GM12891 (cell line): ENCODE measurements at places on chromosomes 12 and 14.

- DNase-seq, result no peak
These were observed 768 bp downstream of the DBX2 start for GRCh38 chr12:45049912-45050750.

DNA sequence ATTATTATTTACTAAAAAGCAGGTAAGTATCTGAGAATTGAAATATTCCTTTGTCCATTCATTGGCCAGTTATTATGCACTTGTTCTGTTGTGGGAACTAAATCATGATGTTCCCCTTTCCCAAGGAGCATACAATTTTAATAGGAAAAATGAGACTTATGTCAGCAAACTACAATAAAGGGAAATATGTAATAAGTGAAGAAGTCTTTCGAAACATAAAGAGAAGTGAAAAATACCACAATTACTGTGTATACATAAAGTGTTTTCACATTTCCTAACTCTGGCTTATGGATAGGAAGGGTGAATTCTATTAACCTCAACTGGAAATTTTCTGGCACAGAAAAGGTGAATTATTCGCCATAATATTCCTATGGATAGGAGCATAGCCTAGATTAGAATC is 78.4 kb upstream of the DNM1L start:
- no peak for DNase-seq

DNA sequence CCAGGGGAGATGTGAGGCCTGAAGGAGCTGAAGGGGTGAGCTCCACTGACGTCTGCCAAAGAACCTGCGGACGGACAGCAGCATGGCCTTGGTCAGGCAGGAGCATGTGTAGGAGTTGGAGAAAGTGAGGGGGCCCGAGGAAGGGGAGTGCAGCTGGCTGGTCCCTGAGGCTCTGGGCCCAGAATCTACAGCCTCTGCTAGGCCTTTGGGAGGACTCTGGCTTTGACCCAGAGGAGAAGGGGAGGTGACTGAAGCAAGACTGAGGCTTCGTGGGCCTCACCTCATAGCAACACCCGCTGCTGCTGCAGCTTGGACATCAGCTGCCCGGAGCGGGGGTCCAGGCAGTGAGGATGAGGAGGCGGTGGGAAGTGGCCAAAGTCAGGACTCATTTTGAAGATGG is 216.6 kb upstream of the FKBP4 start:
- DNase-seq, result no peak

GRCh38 chr14:23137192-23137812 is 18.2 kb upstream of the CEBPE start:
- no peak for DNase-seq

GRCh38 chr14:38887696-38888095 is 215.3 kb downstream of the SEC23A start:
- no peak for DNase-seq

- DNase-seq, result no peak
These were observed 1.7 kb downstream of the DYNC1H1 start for GRCh38 chr14:101965770-101966722.

- no peak for DNase-seq
These were observed 12.5 kb upstream of the FOXN3 start for GRCh38 chr14:89429199-89430181.

GRCh38 chr14:61192989-61193388 is 88.1 kb downstream of the TMEM30B start:
- DNase-seq, result no peak

DNA sequence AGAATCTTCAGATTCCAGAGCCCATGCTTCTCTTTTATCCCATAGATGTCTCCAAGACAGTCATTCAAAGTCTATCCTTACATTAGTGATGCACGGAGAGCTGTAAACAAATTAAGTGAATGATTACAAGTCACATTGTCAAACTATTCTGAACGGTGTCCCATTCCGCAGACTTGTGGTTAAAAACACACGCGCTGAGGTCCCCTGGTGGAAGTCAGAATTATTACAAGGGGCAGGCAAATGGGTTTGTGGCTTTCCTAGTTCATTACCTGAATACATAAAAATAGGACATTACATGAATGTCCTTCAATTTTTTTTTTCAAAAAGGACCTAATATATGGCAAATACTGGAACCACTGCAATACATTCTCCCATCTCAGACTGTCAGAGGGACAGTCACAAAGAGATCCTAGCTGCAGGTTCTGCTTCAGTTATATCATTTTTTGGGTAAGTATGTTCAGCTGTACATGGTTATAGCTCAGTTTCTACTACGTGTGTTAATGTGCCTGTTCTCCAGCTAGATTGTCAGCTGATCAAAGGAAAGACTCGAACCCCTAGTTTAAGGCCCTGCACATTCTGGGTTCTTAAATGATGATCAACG is 53.1 kb upstream of the STON2 start:
- DNase-seq, result peak; percentile 30

GRCh38 chr14:56271970-56272369 is 153.8 kb downstream of the PELI2 start:
- DNase-seq, result no peak

- no peak for DNase-seq
These were observed 8.9 kb downstream of the ANKRD9 start for GRCh38 chr14:102500713-102501112.

DNA sequence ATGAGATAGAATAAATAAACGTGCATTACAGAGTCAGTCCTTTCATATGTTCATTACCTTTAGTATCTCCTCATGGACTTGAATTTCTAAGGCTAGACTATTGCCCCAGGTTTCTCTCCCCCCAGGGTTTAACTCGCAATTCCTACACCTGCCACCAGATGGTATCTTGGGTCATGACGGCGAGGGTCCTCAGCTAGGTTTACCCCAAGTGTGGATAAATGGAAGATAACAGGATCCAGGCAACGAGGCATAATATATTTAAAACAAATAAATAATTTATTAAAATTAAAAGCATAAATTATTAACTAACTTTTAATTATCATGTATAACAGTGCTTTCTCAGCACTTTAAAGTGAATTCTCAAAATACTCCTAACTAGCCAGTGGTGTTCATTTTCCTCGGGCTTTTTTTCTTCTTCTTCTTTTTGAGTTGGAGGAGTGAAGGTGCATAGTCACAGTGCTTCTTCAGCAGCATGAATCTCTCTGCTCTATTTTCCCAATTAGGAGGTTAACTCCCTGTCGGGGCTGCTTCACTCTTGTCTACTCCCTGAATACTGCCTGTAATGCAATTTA is 243.5 kb upstream of the CAND1 start:
- peak; percentile 29 for DNase-seq

GRCh38 chr12:94073441-94074051 is 74.8 kb upstream of the PLXNC1 start:
- DNase-seq, result no peak

GRCh38 chr12:5511256-5511643 is 79.3 kb downstream of the NTF3 start:
- no peak for DNase-seq

- no peak for DNase-seq
These were observed 13.2 kb downstream of the TM7SF3 start for GRCh38 chr12:27000961-27001360.

DNA sequence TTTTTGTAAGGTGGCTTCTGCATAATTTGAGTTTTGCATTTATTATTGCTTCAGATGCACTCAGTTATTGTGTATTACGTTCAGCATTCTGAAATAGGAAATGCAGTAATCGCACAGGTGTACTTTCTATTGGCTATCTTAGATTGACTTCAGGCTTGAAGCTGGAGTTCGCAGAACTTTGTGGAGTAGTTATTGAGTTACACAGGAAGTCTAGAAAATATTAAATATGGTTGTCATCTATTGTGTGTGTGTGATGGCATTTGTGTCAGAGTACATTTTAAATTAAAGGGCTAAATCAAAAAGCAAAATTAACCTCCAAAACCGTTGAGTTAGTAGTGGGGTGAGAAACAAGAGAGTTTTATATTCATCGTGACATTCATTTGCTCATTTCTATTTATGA is 2.7 kb downstream of the ARID2 start:
- DNase-seq, result no peak

DNA sequence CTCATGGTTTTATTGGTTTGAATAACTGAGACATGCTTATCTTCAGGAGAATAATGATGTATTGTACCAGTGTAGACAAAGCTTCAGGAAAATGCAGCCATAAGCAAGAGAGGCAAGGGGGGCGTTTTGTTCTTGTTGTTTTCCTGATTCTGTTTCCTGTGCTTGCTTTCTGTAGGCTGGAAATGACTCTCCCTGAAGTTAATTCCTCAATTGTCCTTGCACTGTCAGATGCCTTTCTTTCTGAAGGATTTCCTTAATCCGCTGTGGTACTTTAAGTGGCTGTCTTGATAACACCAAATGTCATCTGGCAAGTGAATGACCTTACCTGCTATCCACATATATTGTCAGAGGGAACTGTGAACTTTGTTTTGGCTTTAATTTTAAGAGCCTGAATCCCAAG is 220.0 kb downstream of the NEDD1 start:
- no peak for DNase-seq

DNA sequence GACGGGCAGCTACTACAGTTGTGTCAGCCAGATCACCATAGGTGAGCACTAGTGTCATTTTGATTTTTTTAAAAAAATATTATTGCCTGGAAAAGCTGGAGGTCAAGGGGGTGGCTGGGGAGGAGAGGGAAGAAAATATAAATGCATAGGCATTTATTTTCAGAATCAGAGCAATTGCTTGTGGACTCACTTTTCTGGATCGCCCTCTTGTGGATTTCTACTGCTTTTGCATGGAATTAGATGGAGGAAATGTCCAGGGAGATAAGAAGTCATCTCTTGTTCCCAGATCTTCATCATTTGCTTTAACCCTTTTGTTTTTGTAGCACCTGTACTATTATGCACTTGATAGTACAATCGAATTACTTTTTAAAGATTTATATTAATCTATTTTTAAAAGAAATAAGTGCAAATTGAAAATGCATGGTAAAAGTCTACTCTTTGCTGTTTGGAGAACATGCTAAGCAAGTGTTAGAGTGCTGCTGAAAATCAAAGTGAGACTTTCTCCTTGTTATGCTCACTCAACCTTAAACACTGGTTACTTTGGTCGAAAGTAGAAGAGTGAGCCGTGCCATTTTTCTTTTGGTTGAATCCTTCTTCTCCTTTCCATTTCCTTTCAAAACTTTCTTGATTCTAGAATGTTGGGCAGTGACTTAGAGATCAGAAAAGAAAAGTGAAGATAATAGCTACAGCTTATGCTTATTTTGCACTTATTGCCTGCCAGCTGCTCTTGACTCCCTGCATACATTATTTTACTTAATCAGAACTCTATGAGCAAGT is 60.6 kb upstream of the ANO4 start:
- DNase-seq, result no peak

- DNase-seq, result no peak
These were observed 27.0 kb downstream of the TUNAR start for GRCh38 chr14:95903616-95904107.

DNA sequence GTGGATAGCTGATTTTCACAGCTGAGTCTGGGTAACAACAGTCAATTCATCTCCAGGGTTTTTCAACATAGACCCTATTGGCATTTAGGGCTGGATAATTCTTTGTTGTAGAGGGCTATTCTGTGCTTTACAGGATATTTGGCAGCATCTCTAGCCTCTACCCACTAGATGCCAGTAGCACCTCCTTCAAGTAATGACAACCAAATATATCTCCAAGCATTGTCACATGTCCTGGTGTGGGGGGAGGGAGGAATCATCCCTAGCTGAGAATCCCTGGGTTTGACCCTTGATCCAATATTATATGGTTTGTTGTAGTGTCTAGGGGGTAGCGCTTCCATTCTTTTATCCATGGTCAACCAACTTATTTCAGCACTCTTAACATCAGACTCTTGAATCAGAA is 157.2 kb downstream of the ANO4 start:
- DNase-seq, result no peak

DNA sequence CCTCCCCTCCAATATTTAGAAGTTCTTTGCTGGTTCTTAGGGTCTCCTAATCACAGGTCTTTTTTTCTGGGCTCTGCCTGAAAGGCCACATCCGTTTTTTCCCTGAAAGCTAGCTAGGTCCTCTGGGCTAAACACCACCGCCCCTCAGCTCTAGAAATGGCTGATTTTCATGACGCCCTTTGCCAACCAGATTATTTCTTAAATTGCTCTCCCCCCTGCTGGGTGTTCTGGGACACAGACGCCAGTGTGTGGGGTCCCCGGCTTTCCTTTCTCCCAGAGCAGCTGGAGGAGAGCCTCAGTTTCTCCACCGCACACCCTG is 45.3 kb upstream of the ATP23 start:
- DNase-seq, result no peak

DNA sequence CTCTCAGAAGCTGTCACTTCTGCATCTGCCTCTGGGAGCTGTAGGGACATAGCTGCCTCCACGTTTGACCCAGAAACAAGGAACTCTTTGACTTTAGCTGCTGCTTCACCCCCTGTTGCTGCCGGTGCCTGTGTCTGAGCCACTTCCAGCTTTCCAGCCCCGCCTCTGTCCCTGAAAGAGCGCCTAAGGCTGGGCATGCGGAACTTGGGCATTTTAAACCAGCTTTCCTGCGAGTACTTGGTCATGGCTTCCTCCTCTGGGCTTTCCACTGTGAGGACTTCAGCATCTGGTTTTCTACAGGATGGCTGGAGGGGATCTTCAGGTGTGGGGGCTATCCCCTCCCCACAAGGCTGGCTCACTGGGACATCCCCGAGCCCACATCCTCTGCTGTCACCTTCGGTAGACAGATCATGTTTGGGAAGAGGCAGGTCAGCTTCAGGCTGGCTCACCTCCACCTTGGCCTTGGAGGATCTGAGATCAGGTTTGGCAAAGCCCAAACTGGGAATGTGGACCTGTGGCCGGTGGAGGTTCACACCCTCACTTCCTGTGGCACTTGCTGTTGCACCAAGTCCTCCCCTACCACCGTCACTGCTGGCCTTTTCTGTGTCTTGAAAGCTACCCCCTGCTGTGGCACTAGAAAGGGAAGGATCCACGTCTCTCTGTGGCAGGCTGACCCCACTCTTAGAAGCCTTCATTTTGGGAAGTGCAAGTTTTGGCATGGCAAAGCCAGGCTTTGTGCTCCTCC is 15.2 kb downstream of the PLD4 start:
- no peak for DNase-seq

DNA sequence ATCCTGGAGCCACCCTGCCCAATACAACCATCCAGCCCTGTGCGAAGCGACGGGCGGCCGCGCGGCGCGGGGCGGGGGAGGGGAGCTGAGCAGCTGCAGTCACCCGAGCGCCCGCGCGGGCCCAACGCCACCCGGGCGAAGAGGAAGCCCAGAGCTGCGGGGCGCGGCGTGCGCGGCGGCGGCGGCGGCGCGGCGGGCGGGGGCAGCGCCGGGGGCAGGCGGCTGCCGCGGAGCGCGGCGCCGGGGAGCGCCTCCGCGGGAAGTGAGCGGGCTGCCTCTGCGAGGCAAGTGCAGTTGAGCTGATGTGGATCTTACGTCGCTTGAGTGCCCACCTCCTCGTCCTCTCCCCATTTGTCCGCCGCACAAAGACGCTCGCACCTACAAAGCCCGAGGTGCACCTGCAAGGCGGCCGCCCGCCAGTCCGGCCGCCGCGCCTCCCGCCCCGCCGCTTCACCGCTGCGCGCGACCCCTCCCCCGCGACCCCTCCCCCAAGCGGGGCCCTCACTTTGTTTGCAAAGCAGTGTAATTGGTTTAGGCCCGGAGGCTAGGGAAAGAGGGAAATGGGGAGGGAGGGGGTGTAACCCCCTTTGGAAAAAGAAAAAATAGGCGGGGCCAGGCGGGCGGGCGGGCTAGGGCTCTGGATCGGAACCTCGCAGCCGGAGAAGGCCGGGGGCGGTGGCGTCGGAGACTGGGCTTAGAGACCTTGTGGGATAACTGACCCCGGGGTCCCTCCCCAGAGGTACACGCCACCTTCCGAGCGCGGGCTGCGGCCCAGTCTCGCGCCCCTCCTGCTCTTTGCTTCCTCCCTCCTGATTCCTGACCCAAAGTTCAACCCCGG is at the start of the genes FOXA1 and TTC6:
Gene FOXA1 (minus strand): TSS at position 279 of the 838 bp plus-strand sequence. CDS start 277 bp downstream, at position 2.
Gene TTC6 (plus strand): TSS at position 659 of the 838 bp plus-strand sequence. CDS start 26,436 bp downstream, outside the sequence.
- DNase-seq, result no peak
